AG10803 (cell line): ENCODE measurements at places on chromosomes 4 and X.
A peak's percentile ranks its signal among the peaks of the same experiment; 100 is the strongest.

DNA sequence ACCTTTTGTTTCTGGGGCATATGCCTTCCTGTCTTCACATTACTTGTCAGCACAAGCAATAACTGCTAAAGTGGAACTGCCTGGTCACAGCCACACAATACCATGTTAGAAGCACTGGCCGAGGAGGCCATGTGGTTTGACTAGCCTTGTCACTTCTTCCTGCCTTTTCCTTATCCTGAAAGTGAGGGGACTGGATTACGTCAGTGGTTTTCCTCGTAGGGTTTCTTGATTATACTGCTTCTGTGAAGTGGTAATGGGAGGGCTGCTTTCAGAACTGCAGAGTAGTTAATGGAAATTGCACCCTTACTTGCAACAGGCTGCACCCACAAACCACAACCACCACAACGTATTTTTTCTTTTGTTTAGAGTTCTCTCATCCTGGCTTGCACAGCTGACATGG, 26.6 kb downstream of the ZRSR2 start:
- DNase-seq = peak; percentile 9

- peak; percentile 67 for DNase-seq
These were observed 93.9 kb downstream of the MID1 start for GRCh38 chrX:10526451-10526850.

DNA sequence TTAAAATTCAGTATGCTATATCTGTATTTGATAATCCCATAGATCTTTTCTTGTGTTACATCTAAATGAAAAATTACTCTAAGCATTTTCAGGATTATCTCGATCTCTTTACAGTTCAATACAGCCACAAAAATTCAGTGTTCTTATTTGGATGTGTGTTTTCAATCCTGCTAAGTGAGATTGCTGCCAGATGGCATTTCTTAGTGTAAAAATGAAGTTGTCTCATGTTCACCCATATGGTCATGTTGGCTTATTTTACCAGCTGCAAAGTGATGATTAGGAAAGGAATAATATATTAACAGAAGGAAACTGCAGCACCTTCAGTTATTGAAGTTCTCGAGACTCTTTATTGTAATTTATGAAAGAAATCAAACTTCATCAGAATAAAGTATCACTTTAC, 12.1 kb upstream of the FAM47A start:
- DNase-seq = no peak

DNA sequence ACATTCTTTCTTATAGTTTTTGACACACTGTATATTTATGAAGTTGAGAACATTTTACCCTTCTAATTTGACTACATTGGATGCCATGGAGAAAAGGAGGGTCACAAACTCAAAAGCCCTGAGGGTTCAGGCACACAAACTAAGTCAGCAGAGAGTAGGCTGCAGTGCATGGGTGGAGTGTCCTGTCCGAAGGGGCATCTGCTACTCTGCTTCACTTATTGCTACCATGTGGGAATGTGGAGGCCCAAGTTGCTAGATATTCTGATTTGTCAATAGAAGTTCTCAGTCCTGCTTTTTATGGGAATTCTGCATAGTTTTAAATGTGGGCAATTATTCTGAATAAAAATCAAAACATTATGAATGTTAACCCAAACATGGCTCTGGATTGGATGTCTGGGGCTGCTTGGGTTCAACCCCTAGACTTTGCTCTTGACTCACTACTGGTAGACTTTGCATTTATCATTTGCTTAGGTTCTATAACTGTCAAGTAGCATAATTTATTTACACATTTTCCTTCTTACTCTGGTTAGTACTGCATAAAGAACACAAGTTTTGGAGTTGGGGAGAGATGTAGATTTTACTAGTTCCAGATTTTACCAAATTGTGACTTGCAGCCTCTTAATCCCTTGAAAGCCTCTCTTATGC, 255.1 kb downstream of the SPRY1 start:
- DNase-seq = peak; percentile 55

GRCh38 chr4:7778510-7779431, 160.9 kb downstream of the AFAP1 start:
- no peak for DNase-seq

DNA sequence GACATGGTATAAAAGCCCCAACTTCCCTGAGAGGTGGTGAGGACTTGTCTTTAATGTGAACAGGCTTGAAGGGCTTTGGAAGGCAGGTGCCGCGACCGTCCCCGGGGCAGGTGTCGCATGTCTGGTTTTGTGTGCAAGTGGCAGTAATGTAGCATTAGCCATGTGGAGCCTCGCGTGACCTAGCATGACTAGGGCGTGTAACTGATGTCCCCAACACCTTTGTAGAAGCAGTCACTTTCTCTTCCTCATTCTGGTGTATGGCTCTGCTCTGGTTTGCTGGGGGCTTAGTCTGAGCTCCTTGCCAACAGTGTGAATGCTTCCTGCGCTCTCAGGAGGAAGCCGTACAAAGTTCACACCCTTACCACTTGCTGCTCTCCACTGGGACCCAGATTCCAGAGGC, 145.7 kb downstream of the AMMECR1 start:
- DNase-seq = no peak

DNA sequence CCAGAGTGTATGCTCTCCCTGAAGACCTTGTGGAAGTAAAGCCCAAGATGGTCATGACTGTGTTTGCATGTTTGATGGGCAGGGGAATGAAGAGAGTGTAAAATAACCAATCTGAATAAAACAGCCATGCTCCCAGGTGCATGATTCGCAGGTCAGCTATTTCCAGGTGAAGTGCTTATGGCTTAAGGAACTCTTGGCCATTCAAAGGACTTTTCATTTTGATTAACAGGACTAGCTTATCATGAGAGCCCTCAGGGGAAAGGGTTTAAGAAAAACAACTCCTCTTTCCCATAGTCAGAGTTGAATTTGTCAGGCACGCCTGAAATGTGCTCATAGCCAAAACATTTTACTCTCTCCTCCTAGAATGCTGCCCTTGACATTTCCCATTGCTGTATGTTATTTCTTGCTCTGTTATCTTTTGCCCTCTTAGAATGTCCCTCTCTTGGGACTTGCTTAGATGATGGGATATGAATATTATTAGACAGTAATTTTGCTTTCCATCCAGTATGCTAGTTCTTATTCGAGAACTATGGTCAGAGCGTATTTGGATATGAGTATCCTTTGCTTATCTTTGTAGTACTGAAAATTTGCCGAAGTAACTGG, 88.6 kb downstream of the PLS3 start:
- DNase-seq = no peak

DNA sequence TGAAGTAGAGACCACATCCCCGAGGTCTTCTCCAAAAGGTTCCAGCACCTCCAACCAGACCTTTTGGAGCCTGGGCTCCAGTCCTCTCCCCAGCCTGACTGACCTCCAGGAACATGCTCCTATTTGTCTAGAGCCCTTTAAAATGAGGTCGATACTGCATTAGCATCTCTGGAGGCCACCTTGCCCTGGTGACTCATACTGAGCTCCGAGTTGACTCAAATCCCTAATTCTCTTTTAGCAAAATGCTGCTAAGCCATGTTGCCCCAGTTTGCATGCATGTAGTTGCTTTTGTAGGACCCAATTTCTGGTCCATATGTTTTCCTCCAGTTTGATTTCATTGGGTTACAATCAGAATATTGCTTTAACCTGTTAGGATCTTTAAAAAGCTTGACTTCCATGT, 43.5 kb upstream of the CITED1 start:
- DNase-seq = no peak

DNA sequence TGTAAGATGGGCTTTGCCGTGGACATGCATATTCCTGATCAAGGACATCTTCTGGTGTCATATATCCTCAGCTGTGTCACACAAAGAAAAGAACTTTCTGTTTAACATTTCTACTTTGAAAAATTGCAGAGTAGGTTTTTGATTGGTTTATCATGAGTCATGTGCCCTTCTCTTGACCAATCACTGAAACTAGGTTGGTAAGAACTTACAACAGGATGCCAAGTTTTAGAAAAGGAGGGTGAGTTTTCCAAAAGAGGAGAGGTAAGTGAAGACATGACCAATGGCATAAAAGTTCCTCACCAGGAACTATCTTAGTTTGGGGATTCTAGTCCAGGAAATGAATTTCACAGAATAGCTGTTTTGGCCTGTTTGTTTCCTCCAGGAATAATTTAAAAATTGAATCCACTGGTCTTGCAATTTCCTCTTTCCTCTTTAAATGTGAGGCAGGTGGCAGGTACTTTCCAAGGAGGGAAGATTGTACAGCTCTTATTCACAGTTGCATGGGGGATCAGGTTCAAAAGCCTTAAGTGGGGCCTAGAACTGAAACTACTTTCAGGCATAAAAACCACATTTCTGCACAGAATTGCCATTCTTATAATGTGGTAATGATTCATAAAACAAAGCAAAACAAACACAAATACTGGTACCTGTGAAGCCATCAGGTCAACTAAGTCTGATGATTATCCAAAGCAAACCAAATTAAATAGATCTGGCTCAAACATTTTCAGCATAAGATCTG, 1114.5 kb upstream of the LCORL start:
- no peak for DNase-seq

GRCh38 chrX:106203315-106203714, 35.2 kb downstream of the PWWP3B start:
- no peak for DNase-seq

- DNase-seq = peak; percentile 52
These were observed 23.8 kb upstream of the NSG1 start for GRCh38 chr4:4362991-4363697.
